ENCODE measurements at places on chromosomes 1 and 21. TPM values are rescaled to one million over a fixed set of nuclear protein-coding genes. Genes with fewer than 3 reads are reported as not detected.

The NBPF6 gene
- not detected for total RNA-seq

The OR10Z1 gene
- total RNA-seq: not detected

DNA sequence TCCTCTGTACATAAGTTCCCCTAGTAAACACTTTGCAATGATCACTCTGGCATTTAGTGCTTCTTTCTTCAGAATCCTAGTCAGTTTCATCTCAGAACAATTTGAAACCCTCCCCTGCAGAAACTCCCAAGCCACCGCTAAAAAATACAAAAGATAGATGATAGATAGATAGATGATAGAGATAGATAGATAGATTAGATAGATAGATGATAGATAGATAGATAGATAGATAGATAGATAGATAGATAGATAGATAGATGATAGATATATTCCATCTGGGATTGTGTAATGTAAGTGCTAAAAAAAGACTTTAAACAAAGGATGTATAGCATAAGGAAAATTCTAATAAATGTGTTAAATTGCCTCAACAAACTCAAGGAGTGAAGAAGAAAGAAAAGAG lies 212.6 kb upstream of the POGK start:
- DNase-seq: no peak

DNA sequence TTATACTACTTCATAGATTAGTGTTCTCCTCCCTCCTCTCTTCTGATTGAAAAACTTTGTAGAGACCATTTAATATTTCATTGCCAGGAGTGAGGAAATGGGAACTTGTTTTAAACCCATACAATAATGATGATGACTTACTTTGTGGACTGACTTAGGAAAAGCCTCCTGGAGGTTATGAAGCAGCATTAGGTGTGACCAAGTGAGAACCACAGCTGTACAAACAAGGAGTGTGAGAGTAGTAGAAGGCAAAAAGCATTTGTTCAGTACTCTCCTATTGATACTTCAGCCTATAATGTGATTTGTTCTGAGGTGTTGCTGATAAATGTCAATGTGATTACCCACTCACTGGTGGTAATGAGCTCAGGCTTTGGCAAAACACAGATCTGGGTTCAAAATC lies 8.4 kb downstream of the TIPRL start:
- no peak for DNase-seq

The CFAP107 gene
- not detected for total RNA-seq

The SELL gene
- 79.5 TPM for total RNA-seq

- DNase-seq: no peak
Measured at GRCh38 chr1:71223641-71224340, 143.0 kb upstream of the ZRANB2 start.
